ENCODE measurements at places on chromosomes 3 and 15. TPM values are rescaled to one million over a fixed set of nuclear protein-coding genes. Genes with fewer than 3 reads are reported as not detected.
A peak's percentile ranks its signal among the peaks of the same experiment; 100 is the strongest.

Gene KBTBD8
- total RNA-seq: 2.2 TPM

Gene DNAH12
- total RNA-seq: 0.08 TPM

Gene BNC1
- total RNA-seq: 39.6 TPM

Gene PLA1A
- 0.92 TPM for total RNA-seq

Gene SH2D7
- not detected for total RNA-seq

Gene RETNLB
- total RNA-seq: not detected

Gene MKRN2OS
- total RNA-seq: 6.3 TPM

Gene SCN11A
- 0.04 TPM for total RNA-seq

DNA sequence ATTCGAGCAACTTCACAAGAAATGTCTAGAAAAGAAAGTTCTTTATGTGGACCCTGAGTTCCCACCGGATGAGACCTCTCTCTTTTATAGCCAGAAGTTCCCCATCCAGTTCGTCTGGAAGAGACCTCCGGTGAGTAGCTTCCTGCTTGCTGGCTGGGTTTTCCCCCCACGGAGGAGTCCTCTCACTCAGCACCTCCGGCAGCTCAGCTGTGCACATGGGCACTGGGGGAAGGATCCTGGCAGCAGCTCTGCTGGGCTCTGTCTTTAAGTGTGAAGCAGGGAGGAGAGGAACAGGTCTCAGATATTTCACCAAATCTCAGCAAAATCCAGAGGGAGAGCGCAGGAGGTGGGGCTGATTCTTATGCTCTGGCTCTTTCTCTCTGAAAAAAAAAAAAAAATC, 684 bp downstream of the CAPN3 start:
- ATAC-seq: no peak

GRCh38 chr15:40054605-40054854, 15.5 kb upstream of the SRP14 start:
- ATAC-seq: no peak

GRCh38 chr3:123371426-123371825, 77.5 kb downstream of the ADCY5 start:
- no peak for ATAC-seq

- peak; percentile 73 for ATAC-seq
These were observed 83.6 kb upstream of the XCR1 start for GRCh38 chr3:46110701-46111493.

GRCh38 chr15:81908111-81908510, 137.7 kb downstream of the MEX3B start:
- no peak for ATAC-seq

DNA sequence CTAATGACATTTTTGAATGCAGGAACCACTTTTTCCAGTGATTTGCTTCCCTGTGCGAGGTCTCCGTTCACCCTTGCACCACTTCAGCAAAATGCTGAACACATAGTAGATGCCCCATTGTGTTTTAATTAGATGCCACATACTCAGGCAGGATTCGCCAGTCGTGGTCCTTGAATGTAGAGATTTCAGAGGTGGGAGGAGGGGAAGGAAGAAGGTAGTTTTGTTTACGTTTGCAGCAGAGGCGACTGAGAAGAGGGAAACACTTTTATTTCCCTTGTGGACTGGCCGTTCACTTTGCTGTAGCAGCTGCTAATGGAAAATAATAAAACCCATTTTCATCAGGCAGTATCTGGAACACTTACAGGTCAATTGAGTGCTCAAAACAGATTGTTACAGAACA, 262.8 kb upstream of the TBL1XR1 start:
- no peak for ATAC-seq

DNA sequence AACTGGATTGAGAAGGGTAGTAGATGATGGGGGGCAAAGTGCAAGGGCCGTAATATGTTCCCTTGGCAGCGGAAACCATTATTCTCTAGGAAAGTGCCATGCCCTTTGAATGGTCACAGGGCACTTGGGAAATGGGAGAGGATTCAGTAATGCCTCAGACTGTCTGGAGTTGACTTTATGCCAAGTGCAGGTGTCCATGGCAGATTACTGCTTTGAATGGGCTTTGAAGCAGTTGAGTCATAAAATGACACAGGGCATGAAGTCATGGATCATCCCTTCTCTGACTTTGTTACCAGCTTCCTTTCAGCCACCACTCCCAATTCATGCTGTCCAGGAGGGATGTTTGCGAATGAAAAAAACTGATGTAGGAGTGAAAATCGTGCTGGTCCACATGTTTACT, 20.1 kb downstream of the AADACL2 start:
- peak; percentile 61 for ATAC-seq

DNA sequence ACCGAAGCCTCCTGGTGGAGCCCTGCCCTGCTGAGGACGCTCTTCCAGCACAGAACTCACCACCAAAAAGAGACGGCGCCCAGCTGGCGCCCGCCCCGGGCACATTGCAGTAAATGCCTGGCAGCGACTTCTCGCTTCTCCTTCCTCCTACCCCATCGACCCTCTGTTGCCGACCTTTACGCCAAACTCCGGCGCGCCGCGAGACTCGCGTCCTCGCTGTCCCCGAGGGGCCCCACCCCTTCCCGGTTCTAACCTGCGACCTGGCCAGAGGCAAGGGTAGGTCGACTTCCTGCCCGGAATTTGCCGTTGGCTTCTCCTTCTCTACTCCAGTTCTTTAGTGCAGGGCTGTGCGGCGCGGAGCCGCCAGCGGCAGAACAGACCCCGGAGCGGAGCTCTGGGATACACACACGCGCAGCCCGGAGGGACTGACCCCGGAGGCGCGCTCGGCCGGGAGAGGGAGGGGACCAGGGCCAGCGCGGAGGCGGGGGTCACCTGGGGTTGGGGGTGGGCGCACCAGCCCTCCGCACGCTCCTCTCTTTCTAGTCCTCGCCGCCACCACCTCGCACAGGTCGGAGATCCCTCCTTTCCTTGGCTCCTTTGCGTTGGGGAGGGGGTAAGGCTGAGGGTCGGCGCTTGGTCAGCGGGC, 226.6 kb upstream of the AZI2 start:
- no peak for ATAC-seq

DNA sequence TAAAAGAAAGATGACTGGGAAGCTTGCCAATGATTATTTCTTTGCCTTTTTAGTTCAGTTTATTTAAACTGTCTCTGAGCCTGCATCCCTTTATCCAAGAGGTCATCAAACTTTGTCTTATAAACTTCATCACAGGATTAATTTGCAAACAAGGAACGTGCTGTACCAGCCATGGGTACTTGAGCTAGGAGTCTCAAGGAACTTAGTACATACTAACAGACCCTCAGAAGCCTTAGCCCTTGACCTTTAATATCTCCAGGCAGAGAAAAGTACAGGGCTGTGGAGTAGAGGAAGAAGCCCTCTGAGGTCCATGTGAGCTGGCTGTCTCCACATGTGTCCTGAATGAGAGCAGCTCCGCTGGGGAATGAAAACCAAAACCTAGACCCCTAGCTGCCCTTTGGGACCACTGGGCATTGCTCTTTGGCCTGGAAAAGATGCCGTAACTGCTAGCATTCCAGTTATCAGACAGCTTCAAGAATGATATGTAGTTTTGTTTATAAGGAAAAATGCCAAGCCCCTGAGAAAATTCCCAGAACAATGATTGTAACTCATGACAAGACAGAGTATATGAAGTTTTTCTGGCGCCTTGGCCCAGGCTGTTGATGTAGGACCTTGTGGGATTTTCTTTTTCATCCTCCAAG, 92.1 kb downstream of the ASB7 start:
- ATAC-seq: no peak

DNA sequence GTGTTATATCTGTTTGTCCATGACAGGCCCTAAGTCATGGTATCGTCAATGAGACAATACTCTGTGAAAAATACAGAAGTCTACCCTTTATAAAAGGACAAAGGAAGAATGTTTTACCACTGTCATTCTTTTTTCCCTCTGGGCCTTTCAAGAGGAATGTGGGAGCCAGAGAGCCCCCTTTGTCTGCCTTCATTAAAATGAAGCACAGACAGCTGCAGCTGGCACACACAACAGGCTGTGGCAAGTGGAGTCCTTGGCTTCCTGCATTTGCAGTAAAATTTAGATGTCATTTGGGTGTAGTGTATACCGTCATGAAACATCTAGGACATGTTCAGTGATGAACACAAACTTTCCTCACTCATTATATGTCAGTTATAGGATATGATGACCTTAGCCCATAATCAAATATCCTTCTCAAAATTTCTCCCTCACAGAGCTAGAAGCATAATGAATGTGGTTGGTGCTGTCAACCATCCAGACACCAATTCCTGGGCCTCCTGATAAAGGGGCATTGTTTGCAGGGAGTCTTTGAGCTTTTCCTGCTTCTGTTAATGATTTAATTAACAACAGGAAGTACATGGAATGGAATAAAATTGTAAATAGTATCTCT, 76.4 kb downstream of the DHX36 start:
- no peak for ATAC-seq

- no peak for ATAC-seq
These were observed 155.6 kb upstream of the KCNH8 start for GRCh38 chr3:18992709-18993108.

- ATAC-seq: no peak
These were observed 105.8 kb upstream of the UNC13C start for GRCh38 chr15:53872410-53872809.

DNA sequence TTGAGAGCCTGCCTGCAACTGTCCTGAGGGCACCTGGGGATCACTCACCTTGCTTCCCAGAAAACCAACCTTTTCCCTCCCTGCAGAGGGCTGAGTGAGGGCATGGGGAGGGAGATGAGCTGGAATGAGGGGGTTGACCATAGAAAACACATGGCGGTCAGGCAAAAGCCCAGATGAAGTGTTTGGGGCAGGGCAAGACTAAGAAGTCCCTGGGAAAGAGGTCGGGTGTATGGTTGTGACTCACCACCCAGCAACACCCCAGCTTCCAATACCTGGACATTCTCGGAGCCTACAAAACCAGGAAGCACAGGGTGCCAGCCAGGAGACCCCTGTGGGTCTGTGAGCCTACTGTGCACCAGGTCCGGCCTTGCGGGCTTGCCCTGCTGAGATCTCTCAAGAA, 95.3 kb upstream of the ATP2B2 start:
- no peak for ATAC-seq

DNA sequence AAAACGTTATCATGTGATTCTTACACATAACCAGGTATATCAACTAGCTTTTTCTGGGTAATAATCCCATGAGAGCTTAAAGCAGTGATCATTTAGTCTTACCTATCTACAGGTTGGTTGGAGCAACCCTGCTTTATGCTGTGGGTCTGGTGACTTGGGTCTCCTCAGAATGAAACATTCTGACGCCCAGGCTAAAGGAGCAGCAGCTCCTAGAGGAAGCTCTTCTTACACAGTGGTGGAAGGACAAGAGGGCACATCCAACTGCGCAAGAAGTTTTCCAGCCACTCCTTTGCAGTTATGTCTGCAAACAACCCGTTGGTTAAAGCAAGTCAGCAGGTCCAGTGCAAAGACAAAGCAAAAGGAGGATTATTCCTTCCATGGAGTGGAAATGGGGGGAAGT, 377.5 kb downstream of the EDEM1 start:
- no peak for ATAC-seq

DNA sequence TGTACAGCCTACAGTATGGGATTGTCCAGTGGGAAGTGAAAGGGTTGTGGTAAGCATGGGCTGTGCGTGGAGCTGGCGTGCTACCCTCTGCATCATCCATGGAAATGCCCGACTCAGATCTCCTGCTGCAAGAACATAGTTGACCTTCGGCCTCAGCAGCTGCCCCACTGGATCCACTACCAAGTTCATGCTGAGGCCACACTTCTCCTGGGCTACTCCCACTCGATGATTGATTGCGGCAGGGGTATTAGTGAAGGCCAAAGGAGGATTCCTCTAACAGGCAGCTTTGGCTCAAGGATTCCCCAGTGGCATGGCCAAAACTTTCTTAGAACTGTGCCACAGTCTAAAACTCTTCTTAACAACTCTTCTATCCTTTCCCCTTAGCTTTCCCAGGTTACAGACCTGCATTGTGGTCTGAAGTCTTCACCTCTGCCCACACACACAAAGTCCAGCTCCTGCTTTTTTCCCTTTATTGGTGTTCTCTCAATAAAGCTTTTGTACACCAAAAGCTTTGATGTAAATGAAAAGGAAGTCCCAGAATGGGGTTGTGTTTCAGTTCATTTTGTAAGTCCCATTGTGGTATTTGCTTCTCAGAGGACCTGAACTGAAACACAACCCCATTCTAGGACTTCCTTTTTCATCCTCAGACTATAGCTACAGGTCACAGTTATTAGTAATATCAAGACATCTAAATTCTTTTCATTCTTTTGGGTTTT, 4.9 kb upstream of the TBC1D5 start:
- ATAC-seq: no peak

- ATAC-seq: peak; percentile 16
These were observed 3.4 kb downstream of the VILL start for GRCh38 chr3:37993820-37994638.

DNA sequence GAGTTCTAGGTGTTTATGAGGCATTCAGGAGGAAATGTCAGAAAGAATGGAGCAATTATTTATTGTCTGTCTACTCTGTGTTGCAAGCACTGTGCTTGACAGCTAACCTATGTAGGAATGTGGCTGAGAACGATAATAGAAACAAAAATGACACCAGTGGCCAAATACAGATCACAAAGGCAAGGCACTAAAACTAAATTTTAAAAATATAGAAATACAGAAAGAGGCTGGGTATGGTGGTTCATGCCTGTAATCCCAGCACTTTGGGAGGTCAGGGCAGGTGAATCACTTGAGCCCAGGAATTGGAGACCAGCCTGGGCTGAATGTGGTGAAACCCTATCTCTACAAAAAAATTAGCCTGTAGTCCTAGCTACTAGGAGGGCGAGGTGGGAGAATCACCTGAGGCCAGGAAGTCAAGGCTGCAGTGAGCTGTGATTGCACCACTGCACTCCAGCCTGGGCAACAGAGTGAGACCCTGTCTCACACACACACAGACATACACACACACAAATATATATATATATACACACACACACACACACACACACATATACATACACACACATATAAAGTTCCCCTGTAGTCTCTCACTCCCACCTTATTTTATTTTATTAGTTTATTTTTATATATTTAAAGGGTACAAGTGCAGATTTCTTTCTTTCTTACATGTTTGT, 6.0 kb downstream of the PRKCI start:
- ATAC-seq: peak; percentile 29

GRCh38 chr15:48925714-48926223, 38.0 kb downstream of the SHC4 start:
- ATAC-seq: peak; percentile 38

GRCh38 chr3:107775974-107776373, 253.2 kb downstream of the BBX start:
- no peak for ATAC-seq

GRCh38 chr15:66714543-66714981, 12.5 kb downstream of the SMAD6 start:
- ATAC-seq: no peak

DNA sequence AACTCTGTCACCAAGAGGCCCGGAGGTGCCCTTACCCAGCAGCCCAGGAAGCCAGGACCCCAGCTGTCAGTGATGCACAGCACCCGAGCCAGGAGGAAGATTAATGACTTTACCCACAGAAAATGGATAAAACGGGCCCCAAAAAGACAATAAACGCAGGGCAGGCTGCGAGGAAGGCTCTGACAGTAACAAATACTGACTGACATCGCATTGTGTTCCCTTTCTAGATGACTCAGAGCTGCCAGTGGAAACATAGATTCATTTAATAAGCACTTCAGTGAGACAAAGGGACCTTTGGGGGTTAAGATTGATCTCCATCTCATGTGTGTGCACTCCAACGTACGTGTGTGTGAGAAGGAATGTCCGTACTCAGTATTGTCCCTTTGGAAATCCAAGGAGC, 225.3 kb upstream of the PPP2R3A start:
- no peak for ATAC-seq
